SIG-M5 (cell line): ENCODE measurements at places on chromosomes 4 and X.

DNA sequence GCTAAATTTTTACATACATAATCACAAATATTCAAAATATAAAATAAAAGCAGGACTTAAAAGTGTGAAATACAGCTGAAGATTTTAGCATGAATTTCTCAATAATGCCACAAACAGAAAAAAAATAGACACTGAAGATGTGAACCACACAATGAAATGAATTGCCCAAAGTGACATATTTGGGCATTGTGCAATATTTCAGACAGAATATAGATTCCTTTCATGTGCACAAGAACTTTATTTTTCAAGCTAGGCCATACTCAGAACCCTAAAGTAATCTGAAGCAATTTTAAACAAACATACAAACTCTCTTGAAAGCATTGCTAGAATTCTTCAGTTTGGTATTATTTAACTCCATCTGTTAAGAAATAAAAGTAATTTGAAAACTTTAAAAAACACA lies 764.1 kb downstream of the STIM2 start:
- no peak for DNase-seq

GRCh38 chr4:118034053-118034785 lies at the start of gene NDST3:
Gene NDST3, plus strand, starts transcription at chr4:118034486. Its CDS starts 19,425 bp downstream, at chr4:118053911.
- peak; percentile 33 for DNase-seq

DNA sequence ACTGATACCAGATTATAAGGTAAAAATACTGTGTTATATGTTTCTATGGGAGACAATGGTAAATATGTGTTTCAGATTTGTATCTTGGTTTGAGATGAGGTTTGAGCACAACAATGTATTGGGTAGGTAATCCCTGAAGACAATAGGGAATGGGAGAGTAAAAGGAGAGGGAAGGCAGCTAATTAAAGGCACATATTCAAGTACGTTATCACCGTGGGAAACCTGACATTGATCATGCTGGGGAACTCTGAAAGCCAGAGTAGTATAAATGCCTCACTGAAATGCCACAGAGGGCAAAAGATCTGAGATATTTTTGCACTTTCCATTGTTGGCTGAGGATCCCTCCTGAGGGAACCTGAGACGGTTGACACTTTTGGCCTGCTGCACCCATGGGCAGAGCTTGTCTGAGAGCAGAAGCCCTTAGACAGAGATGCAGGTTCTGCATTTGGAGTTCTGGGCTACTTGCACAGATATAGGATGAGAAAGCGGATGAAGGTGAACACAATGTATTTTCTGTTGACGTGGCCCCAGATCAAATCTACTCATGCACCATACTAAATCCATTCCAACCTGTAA lies 506.7 kb downstream of the PCDH18 start:
- no peak for DNase-seq

DNA sequence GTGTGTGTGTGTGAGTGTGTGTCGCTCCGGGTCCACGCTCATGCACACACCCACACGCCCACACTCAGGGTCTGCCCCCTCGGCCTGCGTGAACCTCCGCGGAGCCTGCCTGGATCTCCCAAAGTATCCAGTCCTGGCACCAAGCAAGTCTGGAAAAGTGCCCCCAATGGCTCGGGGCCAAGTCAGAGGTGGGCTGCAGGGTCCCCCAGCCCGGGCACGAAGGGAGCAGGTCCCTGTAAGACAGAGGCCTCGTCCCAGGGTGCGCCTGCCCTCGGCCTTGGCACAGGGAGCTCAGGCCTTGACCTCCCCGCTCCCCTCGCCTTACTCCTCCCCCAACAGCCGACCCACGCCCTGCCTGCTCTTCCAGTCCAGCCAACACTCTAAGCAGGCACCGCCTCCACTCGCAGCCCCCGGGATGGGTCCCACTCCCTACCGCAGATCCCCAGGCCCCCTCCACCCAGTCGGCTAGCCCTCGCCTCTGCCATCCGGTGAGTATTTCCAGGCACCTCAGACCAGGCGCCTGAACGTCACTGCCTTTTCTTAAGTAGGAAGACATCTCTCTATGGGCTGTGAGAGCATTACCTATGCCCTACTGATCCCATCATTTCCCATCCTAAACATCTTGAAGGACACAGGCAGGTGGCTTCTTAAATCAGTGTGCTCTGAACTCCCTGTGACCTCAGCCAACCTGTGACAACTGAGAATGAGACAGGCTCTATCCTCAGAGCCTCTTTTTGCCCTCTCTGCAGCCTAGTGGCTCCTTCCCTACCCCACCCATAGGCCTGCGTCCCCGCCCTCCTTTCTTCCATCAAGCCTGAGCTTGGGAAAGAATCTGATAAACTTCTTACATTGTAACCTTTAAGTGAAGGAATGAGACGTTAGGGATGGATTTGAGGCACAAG lies 704 bp downstream of the FAM114A1 start:
- DNase-seq, result no peak

- no peak for DNase-seq
Measured at GRCh38 chr4:45349859-45350258, 623.5 kb upstream of the GNPDA2 start.
